ENCODE measurements at places on chromosomes 2 and 18.

DNA sequence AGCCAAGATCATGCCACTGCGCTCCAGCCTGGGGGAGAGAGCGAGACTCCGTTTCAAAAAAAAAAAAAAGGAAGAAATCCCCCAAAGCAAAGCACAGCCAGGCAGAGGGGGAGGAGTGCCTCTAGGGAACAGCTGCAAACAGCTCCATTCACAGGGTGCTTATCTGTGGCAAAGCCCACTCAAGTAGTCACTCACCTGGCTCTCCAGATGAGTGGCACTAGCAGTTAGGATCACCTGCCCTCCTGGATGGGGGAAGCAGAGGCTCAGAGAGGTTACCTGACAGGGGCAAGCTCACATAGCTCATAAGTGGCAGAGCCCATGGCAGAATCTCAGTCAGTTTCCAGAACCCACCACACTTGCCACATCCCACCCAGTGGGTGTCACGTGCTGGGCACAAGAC, 30.3 kb downstream of the TFCP2L1 start:
- DNase-seq = no peak

DNA sequence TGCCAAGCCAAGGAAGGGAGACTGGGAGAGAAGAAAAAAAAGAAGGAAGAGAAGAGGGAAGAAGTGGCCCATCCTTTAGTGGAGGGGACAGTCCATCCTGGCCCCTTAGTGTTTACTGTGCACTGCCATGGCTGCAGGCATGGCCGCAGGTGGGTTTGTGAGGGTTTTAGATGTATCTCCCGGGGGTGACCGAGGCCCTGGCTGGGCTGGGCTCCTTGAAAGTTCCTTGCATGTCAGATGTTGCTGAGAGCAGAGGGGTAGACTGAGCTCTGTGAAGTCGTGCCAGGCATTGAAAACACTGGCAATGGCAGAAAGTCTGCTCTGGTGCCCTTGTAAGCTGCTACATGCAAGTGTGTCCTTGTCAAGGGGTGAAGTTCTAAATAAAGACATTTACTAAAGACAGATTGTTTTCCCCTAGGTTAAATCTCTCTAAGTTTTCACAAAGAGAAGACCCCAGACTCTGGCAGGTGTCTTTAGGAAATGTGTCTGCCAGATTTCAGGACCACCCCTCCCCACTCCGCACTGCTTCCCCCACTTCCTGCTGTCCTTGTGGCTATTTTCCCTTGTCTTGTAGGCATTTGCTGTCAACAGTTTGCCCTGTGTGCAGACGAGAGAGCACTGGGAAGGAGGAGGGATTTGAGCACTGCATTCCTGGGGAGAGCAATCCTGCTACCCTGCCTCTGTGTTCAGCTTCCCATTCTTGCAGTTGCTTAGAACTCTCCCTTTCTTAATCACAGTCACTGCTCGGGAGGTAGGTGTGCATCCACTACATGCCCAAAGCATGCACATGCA, 68.4 kb downstream of the ACOXL start:
- DNase-seq = no peak

- no peak for DNase-seq
Observed at GRCh38 chr2:29991086-29991485, 69.7 kb upstream of the ALK start.

- DNase-seq = no peak
Observed at GRCh38 chr2:159904959-159905305, 106.9 kb upstream of the CD302 start.
